ENCODE measurements at places on chromosomes 12 and 14.

- DNase-seq: no peak
Observed at GRCh38 chr12:20420557-20420956, 52.2 kb downstream of the PDE3A start.

DNA sequence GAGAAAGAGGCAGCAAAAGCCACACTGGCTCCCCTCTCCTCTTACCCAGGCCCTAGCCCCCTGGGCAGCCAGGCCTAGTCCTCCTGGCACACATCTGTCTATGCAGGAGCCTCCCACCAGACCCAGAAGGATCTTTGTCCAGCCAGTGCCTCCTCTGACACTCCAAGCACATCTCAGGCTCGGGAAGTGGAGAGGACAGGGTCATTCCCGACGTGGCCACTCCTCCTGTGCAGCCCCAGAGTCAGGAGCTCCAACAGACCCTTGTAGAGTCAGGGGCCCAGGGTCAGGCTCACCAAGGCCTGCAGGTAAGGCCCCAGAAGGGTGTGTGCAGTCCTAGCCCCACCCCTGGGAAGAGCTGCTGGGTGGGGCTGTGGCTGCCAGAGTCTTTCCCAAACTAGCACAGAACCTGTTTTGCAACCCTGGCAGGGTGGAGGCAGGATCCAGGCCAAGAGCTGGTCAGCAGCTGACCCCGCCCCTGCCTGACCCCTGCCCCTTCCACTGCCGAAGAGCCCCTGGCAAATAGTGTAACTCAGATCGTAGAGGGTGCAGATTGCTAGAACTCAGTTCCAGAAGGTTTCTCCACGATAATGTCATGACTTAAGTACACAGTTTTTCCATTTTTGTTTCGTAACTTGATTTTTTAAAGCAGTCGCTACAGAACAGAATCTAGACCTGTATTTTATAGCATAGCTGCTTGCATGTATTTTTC is 26.6 kb upstream of the PNMA1 start:
- DNase-seq: no peak

- DNase-seq: no peak
Observed at GRCh38 chr12:40762072-40762471, 69.8 kb downstream of the CNTN1 start.

- no peak for DNase-seq
Observed at GRCh38 chr14:64200170-64200569, 94.0 kb downstream of the ESR2 start.

- DNase-seq: no peak
Observed at GRCh38 chr14:73889376-73889775, 2.7 kb downstream of the ZNF410 start.

DNA sequence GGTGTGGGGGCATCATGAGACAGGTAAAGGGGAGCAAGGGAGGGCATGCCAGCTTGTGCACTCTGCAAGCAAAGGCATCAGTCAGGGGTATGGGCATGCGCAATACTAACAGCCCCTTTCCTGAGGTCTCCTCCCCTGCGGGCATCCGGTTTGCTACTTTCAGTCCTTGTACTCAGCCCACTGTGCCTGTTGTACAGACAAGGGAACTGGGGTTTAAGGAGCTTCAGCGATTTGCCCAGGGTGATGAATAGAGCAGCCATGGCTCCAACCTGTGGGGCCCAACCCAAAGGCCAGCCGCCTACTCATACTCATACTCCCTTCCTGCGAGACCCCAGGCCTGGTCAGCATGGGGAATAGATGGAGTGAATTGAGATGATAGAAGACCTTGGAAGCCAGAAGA is 66.7 kb downstream of the GALNT16 start:
- DNase-seq: no peak

- no peak for DNase-seq
Observed at GRCh38 chr12:124923905-124924734, 9.7 kb upstream of the UBC start.

- no peak for DNase-seq
Observed at GRCh38 chr14:69317102-69317755, 57.3 kb downstream of the GALNT16 start.

DNA sequence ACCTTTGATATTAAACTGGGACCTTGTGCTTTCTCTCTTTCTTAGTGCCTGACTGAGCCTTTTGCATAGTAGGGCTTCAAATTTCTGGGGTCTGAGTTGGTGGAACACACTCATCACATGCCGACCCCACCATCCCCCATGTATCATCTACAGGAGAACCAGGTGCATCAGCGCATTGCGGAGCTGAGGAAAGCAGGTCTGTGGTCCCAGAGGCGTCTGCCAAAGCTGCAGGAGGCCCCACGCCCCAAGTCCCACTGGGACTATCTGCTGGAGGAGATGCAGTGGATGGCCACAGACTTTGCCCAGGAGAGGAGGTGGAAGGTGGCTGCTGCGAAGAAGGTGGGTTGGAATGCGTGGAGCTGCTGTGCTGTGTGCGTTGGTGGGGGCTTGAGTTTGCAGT is 37.8 kb downstream of the EP400 start:
- DNase-seq: no peak

GRCh38 chr14:86912709-86913108 is 1080.3 kb downstream of the GALC start:
- DNase-seq: no peak

Data from endothelial cell (in vitro differentiated cells).